Stimulated activated CD4-positive, alpha-beta T cell treated with anti-CD3 and anti-CD28 coated beads, Interleukin-4, amount 100 ng/mL, for 24 hours (primary cell): ENCODE measurements at places on chromosomes 5 and 9.

- no peak for DNase-seq
Measured at GRCh38 chr5:57303985-57304384, 130.1 kb downstream of the GPBP1 start.

GRCh38 chr5:2759696-2760461 lies 8.4 kb upstream of the IRX2 start:
- DNase-seq: no peak

DNA sequence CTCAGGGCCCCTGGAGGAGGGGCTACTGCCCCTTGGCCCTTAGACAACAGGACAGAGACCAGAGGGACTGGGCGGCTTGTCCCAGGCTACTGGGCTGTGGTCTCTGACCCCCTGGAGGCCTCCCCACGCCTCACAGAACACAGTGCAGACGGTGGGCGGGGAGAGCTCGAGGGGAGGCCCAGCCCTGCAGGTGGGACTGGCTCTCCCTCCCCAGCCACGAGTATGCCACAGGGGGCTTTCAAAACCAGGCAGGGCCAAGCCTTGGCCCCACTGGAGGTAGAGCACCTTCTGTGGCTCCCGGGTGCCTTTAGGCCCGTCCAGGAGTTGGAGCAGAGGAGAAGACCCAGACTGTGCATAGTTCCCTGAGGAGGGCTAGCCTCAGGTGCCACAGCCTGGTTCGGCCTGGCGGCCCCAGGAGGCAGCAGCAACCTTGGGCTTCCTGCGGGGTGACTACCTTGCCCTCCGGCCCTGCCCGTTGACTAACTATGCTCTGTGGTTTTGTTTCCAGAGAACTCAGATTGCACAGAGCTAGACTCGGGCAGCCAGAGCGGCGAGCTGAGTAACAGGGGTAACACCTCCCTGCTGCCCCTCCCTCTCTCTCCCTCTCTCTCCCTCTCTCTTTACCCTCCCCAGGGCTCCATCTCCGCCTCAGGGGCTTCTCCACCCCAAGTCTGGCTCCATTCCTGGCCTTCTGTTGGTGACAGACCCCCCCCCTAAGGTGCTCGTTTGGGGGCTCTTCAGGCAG lies 15.5 kb downstream of the CARD19 start:
- DNase-seq: no peak

GRCh38 chr5:39201160-39201780 lies 18.1 kb downstream of the FYB1 start:
- DNase-seq: no peak

DNA sequence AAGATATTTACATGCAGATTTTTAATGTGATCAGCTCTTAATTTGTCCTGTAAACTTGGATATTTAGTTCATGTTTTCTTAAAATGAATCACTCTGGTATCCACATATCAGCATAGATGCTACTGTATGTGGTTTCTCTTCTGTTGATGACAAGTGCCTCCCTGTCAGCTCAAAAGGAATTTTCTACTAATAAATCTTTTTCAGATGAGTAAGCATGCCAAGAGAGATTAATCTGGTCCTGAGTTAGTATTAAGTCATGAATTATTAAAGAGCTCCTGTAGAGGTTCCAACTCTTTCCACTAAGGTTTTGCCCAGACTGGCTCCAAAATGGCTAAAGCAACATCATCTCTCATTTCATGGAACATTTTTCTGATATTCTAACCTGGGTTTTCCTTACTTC lies 129.2 kb downstream of the GOLPH3 start:
- DNase-seq: no peak

GRCh38 chr9:17810728-17811571 lies 232.1 kb downstream of the SH3GL2 start:
- DNase-seq: peak; percentile 24

DNA sequence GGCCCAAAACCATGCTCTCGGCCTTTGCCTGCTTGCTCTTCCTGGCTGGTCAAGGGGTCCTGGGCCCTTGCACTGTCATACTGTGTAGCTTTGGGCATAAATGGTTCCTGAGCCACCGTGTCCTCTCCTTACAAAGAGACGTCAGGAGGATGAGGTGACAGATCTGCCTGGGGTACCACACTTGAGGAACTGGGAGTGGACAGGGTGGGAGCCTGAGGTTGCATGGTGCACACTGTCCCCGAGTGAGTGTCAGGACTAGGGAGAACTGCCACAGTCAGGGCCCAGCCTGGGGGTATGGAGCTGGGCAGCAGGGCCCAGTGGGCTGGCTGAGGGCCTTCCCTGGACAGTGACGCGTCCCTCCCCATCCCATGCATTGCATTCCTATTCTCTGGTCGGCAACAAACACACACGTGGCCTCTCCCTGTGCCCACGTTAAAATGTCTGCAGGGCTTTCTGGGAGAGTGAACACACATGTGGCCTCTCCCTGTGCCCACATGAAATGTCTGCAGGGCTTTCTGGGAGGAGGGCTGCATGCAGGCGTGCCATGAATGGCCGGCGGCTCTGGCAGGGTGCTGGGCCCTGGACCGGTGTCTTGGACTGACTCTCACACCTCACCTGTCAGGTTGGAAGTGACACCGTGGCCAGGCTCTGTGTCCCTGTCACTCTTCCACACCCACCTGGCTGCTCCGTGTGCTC lies 122.1 kb upstream of the COL5A1 start:
- no peak for DNase-seq

- no peak for DNase-seq
Measured at GRCh38 chr9:137427454-137428310, 4.5 kb downstream of the NOXA1 start.

- DNase-seq: no peak
Measured at GRCh38 chr5:2871282-2871681, 119.8 kb upstream of the IRX2 start.

- DNase-seq: no peak
Measured at GRCh38 chr5:35416217-35416988, 186.1 kb upstream of the PRLR start.

- DNase-seq: no peak
Measured at GRCh38 chr5:548256-548655, 24.0 kb upstream of the SLC9A3 start.

GRCh38 chr5:169871826-169872490 lies 108.3 kb downstream of the INSYN2B start:
- DNase-seq: no peak

DNA sequence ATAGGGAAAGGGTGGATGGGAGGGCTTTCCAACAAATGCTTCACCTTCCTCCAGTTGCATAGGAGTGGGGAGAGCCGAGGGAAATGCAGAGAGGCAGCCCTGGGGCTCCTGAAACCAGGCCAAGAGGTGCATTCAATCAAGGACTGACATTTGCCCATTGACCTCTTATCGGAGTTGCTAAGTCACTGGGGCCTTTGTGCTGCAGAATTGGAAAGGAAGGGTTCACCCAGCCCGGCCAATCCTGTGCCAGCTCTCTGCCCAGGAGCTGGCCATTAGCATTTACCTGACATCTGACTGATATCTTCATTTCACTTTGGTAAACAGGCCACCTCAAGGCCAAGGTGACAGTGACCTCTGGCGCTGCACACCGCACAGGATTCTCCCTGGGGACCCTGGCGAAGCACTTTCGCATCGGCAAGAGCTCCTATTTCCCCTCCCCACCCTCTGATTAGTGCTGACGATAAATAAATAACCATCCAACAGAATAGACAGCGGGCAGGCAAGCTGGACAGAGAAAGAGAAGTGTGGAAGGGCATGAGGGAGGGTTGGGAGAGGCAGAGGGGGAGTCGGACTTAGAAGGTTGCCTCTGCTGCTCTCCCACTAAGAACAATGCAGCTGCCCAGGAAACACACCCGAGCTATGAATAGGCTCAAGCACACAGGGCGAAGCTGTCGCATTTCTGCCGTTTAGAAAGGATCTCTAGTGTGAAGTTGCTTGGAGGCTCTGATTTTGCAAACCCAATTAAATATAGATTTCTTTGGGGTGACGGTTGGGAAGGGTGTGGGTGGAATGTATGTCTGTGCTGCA lies 57.0 kb upstream of the BOD1 start:
- no peak for DNase-seq

- no peak for DNase-seq
Measured at GRCh38 chr5:54991416-54991815, 6.0 kb upstream of the ESM1 start.

DNA sequence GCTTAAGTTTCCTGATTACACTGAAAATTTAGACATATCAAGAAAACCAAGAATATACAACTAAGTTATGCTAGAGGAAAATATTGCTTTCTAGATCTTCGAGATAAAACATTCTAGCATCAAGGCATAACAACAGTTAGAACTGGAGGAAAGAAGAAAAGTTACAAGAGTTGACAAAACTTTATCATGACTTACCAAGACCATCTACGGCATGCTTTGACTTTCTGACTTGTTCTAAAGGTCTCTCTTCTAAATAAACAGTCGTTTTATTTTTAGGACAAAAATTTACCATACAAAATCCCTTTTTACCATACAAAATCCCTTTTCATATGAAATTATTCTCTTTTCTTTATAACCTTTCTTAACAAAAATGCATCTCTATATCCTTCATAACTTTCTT lies 1110.1 kb upstream of the CDH10 start:
- no peak for DNase-seq
